ENCODE measurements at places on chromosomes 1 and 21. TPM values are rescaled to one million over a fixed set of nuclear protein-coding genes. Genes with fewer than 3 reads are reported as not detected.
A peak's percentile ranks its signal among the peaks of the same experiment; 100 is the strongest.

The CRP gene
- total RNA-seq = not detected

- no peak for DNase-seq
These were observed 812.7 kb upstream of the ADAMTS5 start for GRCh38 chr21:27779606-27780005.

- peak; percentile 69 for DNase-seq
These were observed 118.1 kb downstream of the PGBD5 start for GRCh38 chr1:230308039-230308438.

DNA sequence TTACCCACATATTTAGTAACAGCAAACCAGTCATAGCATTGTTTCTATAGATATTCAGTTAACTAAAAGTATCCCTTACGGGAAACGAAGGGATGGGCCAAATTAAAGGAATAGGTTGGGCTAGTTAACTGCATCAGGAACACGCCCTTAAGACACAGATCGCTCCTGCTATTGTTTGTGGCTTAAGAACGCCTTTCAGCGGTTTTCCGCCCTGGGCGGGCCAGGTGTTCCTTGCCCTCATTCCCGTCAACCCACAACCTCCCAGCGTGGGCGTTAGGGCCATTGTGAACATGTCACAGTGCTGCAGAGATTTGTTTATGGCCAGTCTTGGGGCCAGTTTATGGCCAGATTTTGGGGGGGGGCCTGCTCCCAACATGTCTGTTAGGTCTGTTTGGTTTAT lies 14.7 kb downstream of the TNFRSF18 start:
- DNase-seq = no peak

GRCh38 chr1:225427235-225428067 lies at the start of gene LBR:
LBR (minus strand) TSS chr1:225428038; CDS start chr1:225424075, 3,963 bp downstream.
- DNase-seq = peak; percentile 46

The REN gene
- total RNA-seq = not detected

- DNase-seq = no peak
These were observed 39.7 kb upstream of the JUN start for GRCh38 chr1:58823481-58824010.

DNA sequence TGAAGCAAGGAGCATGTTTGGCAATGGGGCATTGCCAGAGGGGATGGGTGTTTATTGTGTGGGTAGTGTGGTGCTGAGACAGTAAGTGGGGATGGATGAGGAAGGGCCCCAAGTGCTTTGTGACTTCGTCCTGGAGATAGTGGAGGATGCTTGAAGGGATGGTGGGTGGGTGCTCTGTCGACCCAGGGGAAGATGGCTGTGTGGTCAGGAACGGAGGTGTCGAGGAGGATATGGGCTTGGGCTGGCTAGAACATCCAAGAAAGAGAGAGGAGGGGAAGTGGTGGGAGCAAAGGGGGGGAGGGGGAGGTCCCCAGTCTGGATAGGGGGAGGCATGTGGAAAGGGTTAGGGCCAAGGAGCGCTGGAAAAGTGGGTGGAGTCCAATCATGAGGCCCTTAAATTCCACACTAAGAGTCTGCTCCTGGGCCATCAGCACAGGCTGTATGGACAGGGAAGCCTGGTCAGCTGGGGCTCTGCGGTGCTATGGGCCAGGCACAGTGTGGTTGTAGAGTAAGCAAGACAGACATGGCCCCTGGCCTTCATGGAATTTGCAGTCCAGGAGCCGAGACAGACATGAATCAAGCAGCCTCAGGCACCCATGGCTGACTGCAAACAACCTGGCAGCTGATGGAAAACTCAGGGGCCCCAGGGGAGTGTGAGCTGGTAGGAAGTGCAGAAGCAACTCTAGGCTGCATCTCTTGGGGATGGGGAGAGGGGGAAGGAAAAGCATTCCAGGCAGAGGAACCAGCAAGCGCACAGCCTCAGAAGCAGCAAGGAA lies 36.3 kb downstream of the EDN2 start:
- DNase-seq = no peak

- peak; percentile 29 for DNase-seq
These were observed 4.3 kb downstream of the TRABD2B start for GRCh38 chr1:47992720-47993415.

- DNase-seq = no peak
These were observed 690.7 kb downstream of the NCAM2 start for GRCh38 chr21:21688889-21689288.

- DNase-seq = no peak
These were observed 3.9 kb upstream of the TP53BP2 start for GRCh38 chr1:223849352-223850254.

The NBPF6 gene
- not detected for total RNA-seq

The RNF186 gene
- total RNA-seq = not detected

The S100A14 gene
- 6.5 TPM for total RNA-seq

- no peak for DNase-seq
These were observed 361.0 kb downstream of the ADGRL2 start for GRCh38 chr1:82161700-82162141.

- DNase-seq = no peak
These were observed 20.1 kb upstream of the MACF1 start for GRCh38 chr1:39184354-39184818.

The ZC3H12A gene
- total RNA-seq = 4.9 TPM

The DCAF6 gene
- 196 TPM for total RNA-seq

- no peak for DNase-seq
These were observed 171.0 kb downstream of the LRRC40 start for GRCh38 chr1:70034403-70034802.

The WDR64 gene
- not detected for total RNA-seq

The GBP7 gene
- total RNA-seq = 0.11 TPM

The SEC16B gene
- total RNA-seq = 1.9 TPM

- DNase-seq = no peak
These were observed 51.6 kb downstream of the SLC30A10 start for GRCh38 chr1:219876798-219877209.

The SELP gene
- 10.9 TPM for total RNA-seq

DNA sequence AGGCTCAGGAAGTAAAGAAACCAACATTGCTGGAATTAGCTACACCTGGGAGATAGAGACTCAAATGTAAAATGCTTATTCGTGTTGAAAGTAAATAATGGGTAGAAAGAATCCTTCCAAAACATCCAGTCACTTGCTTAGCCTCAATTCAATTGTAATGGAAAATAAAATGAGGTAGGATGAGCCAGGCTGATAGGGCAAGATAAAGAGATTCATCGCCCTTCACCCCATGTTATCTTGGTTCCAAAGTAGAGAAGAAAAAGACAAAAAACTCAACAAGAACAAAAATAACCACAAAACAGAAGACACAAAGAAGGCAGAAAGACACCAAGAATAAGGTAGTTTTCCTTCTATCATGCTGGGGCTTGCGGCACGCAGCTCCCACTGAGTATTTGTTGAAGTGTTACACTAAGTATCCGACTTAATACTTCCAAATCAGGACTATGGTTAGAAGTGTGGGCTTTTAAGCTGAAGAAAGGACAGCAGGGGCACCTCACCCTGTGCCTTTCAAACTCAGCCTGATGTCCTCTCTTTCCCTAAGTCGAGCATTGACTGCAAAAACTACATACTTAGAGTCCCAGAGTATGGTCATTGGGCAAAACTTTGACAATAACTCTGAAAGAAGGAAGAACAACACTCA lies 202.1 kb downstream of the VAV3 start:
- DNase-seq = no peak

The IGSF9 gene
- total RNA-seq = 0.25 TPM

DNA sequence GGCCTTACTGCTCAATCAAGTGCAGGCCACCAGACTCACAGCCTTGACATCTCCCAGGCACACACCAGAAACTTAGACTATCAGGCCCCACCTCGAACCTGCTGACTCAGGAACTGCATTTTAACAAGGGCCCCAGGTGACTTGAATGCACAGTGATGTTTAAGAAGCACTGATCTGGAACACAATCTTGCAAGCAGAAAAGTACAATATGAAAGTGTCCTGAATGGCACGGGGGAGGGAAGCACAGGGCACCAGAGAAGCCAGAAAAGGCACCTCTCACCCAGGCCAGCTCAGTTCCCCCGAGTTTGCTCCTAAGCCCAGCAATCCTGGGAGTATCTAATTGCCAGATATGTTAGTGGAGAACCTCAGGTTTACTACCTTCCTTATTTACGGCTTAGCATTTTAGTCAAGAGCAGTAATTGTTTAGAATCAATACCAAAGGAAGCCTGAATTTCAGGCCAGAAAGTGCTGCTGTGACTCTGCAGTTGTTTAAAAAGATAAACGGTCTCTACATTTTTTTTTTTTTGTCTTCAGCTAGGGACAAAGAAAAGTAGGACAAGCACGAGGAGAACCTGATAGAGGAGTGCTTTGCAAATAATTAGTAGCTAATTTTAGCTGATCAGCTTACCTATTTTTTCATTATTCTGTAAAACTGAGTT lies 50.9 kb upstream of the CDC42BPA start:
- no peak for DNase-seq

DNA sequence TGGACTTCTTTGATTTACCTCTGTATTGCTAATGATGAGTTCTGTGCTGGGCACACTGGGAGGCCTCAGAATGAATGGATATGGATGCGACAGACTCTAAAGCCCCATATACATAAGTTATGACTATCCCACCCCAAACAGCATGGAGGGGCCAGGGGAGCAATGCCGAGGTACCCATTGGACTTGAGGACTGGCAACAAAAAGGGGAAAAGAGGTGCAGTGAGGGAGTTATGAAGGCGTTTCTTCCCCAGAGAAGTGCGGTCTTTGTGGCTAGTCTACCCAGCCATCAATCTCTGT lies 15.2 kb upstream of the CDCA8 start:
- no peak for DNase-seq

- no peak for DNase-seq
These were observed 538.4 kb upstream of the NCAM2 start for GRCh38 chr21:20459838-20460237.

The GPR161 gene
- total RNA-seq = 2.8 TPM

- no peak for DNase-seq
These were observed 20.7 kb upstream of the TRIM45 start for GRCh38 chr1:117142200-117142599.

GRCh38 chr1:33180226-33180910 lies 1.5 kb downstream of the TRIM62 start:
- DNase-seq = peak; percentile 94

DNA sequence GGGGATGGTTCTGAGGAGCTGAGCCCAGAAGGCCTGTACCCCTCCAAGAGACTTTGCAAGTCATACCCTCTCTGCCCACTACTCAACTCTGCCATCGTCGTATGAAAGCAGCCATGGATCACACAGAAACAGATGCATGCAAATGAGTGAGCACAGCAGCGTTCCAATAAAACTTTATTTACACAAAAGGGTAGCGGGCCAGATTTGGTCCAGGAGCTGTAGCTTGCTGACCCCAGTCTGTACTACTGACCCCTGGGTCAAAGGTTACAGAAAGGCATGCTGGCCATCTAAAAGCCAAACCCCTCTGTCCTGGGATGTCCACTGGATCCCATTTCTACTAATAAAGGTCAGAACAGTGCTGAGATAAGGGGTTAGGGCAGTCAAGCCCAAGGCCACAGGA lies 8.8 kb upstream of the AGTRAP start:
- no peak for DNase-seq

GRCh38 chr1:14217384-14217783 lies 381.1 kb upstream of the KAZN start:
- DNase-seq = no peak

DNA sequence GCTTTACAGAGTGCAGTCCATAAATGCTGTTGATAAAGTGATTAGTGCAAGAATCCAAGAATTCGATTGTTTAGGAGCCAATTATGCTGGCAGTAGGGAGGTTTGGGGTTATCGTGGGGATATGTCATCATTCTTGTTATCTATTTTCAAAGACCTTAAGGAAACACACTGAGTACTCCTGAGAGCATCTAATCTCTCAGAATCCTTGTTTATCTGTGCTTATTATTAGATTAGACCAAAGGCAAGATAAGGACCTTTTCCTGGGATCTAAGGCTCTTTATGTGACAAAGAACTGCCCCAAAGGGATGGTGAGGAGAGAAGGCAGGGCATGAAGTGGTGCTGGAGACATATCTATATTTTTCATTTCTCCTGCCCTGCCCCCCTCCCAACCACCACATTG lies 139.1 kb downstream of the TSEN15 start:
- no peak for DNase-seq

DNA sequence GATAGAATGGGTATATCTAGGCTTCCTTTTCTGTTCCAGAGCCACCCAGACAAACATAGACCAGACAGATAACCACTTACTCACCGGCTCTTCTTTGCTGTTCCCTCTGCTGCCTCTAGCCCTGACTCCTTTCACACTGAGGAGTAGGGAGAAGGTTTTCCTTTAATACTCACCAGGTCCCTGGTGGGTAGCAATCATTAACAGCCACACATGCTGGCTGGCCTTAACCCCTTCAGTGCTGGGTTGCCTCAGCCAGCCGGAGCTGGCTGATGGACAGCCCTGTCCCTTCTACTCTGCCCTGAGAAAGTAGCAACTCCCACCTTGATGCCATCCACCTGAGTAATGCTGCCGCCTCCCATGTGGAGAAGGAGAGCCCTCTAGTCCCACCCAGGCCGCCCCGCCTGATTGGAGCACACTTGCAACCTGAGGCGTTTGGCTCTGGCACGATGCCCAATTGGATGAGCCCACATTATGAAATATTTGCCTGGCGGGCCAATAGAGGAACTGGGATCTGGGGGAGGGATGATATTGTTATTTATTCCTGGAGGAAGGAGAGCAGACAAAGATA lies 71.6 kb downstream of the PLEKHA6 start:
- DNase-seq = peak; percentile 75

- no peak for DNase-seq
These were observed 260.7 kb upstream of the BRINP3 start for GRCh38 chr1:190738317-190738716.

GRCh38 chr1:226820941-226821718 lies 49.3 kb upstream of the PSEN2 start:
- DNase-seq = peak; percentile 77

DNA sequence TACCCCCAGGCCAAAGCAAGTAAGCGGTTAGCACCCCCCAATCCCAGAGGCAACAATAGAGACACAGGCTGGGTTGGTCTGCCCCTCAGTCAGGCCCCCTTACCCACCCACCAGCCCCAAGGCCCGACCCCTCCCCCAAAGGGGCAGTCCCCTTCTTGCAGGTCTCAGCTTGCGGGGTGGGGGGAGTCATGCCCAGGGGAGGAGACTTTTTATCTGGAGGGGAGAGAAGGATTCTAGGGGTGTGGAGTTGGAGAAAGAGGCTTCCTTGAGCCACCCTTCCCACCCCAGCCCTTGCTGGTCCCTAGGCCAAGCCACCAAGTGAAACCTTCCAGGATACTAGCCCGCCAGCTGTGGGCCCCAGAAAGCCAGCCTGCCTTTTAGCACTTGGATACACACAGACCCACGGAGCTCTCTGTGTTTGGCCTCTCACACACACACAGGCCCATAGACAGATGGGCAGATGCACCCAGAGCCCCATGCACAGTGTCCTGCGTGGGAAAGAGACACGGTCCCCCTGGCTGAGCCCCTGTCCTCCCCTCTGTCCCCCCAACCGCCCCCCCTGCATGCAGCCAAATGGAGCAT lies 7.1 kb downstream of the TMEM54 start:
- DNase-seq = no peak

Measured in left ventricle myocardium inferior (tissue), 1 donor.